ENCODE measurements at places on chromosomes 16 and 17. TPM values are rescaled to one million over a fixed set of nuclear protein-coding genes. Genes with fewer than 3 reads are reported as not detected.

The ETV4 gene
- 2.3 TPM for total RNA-seq

The TMEM95 gene
- total RNA-seq: not detected

The NAA38 gene
- 47.4 TPM for total RNA-seq

The TBC1D3E gene
- not detected for total RNA-seq

The CHST5 gene
- total RNA-seq: not detected

The SULT1A4 gene
- total RNA-seq: 4.8 TPM

The EVI2A gene
- total RNA-seq: 9.2 TPM

GRCh38 chr16:86844695-86845094 lies 266.3 kb downstream of the FOXL1 start:
- DNase-seq: no peak

DNA sequence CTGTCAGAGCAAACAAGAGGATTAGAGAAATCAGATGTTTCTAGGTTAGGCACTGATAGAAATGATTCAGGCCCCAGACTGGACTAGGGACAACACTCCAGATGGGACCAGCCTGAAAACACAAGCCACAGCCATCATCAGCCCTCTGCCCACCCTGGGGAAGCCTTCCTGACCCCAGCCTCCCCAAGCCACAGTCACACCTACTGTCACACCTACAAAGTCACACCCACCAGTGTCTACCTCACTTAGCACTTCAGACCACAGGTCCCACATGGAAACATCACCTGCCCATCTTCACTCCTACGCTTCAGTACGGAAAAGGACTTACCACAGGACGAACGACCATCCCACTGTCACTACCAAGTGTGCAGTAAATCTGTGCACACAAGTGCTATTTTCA lies 197.9 kb downstream of the ZFHX3 start:
- DNase-seq: no peak

- no peak for DNase-seq
Measured at GRCh38 chr17:27563532-27563931, 67.5 kb upstream of the LGALS9 start.

GRCh38 chr17:77099997-77100396 lies 40.8 kb upstream of the SEC14L1 start:
- peak; percentile 81 for DNase-seq

DNA sequence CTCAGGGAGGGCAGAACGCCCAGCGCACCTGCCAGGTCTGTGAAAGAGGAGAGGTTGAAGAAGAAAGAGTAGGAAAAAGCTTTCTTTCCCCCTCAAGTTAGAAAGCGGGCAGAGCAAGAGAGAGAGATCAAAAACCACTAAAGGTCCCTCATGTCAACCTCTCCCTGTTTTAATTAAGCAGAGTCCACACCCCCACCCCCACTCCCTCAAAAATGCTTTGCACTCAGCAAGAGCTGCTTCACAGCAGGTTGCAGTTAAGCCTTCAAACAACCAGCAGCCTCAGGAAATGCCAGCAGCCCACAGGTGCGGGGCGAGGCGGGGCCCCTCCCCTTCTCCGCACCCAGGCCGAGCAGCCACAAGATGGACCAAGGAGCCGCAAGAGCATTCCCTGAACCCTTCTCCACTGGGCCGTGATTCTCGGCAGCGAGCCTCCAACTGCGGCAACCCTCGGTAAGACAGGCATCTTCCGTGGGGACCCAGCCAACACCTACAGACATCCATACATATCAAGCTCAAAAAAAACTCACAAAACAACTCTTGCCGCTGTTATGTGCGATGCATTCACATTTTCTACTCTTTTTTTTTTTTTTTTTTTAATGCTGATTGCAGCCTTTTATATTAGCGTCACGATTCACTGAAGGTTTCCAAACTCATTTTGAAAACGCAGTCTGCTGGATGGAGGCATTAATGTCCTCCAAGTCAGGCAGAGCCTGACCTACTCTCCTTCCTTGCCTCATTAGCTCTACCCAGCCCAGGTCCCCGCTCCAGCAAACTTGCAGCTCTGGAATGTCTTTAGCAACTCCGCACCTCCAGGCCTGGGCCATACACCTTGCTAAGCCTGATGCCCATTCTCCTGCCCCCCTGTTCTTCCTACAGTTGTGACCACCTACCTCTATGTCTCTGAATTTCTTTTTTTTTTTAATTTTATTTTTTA lies 66.1 kb downstream of the AXIN2 start:
- no peak for DNase-seq

DNA sequence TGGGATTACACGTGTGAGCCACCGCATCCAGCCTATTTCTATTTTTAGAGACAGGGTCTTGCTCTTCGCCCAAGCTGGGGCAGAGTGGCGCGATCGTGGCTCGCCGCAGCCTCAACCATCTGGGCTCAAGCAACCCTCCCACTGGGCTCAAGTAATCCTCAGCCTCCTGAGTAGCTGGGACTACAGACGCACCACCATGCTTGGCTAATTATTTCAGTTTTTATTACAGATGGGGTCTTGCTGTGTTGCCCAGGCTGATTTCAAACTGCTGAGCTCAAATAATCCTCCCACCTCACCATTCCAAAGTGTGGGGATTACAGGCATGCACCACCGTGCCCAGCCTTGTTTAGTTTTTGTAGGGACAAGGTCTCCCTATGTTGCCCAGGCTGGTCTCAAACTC lies 53.8 kb downstream of the CCDC57 start:
- no peak for DNase-seq

- peak; percentile 70 for DNase-seq
Measured at GRCh38 chr17:57927048-57927723, 28.0 kb downstream of the CUEDC1 start.

- no peak for DNase-seq
Measured at GRCh38 chr17:60381958-60382357, 10.0 kb downstream of the USP32 start.

- DNase-seq: no peak
Measured at GRCh38 chr17:47287068-47287467, 33.4 kb downstream of the ITGB3 start.

- DNase-seq: no peak
Measured at GRCh38 chr16:22764662-22765327, 49.2 kb upstream of the HS3ST2 start.

DNA sequence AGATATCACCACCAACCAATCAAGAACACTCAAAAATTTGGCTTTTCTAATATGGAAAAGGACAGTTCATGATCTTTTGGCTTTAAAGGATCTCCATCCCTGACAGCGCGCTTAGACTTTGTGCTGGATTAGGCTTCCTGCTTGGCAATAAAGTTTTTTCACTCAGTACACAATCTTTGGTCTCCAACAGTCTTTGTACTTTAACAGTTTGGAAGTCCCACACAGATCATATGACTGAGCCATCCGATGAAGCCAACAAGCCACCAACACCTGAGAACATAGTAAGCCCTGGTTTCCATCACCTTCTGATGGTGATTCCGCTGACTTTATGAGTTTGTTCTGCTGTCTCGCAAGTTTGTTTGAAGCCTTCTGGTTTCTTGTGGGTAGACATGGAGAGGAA lies 34.3 kb downstream of the SMURF2 start:
- DNase-seq: no peak

DNA sequence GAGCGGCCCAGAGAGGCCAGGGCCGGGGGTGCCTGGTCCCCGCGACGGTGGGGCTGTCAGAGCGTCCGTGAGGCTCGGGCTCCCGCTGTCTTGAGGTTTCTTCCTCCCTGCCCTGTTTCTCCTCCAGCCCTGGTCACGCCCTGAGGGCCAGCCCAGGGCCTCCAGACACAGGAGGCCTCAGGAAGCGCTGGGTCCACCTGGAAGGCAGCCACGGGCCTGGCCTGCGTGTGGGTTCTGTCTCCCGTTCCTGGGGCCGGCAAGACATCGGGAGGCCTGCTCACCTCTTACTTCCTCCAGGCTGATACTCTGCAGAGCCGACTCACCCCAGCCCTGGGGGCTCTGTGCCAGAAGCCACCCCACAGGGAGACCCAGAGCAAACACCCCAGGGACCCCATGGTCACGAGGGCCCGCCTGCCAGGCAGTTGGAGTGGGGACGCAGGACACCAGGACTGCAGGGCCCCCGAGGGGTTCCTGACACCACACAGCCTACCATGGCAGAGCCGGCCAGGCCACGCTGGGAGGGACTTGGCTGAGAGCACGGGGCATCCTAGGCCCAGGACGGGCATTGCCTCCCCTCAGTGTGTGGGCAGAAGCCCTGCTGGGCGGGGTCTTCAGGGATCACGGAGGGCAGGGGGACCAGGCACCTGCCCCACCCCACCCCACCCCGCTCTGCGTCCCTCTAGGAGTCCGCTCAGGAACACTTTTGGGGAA lies 18.9 kb upstream of the CACNA1H start:
- DNase-seq: no peak

DNA sequence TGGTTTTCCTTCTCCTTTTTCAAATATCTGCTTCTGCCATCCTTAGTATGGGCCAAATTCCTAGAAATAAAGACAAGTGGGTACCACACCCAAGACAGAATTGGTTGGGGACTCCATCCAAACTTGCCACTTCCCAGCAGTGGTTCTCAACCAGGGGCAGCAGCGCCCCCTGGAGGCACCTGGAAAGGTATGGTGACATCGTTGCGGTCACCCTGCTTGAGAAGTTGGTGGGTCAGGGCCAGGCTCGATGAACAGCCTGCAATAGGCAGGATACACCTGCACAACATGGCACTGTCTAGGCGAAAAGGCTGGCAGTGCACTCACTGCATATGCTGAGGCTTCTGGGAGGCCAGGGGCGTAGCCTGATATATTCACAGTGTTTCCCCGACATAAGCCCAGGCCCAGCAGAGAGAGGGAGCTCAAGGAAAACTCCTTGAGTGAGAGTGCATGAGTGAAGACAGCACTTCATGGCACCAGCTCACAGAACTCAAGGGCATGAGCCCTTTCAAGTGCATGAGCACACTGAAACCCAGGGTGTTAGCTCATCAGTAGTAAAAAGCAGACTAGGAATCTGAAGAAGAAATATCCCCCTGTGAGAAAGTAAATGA lies 57.7 kb downstream of the CMC2 start:
- DNase-seq: peak; percentile 65
